Urinary bladder (tissue), 4 donors: ENCODE measurements at places on chromosomes 7 and 10. TPM values are rescaled to one million over a fixed set of nuclear protein-coding genes. Genes with fewer than 3 reads are reported as not detected.

The CFAP43 gene
- polyA plus RNA-seq = 0.19 TPM

The MOGAT3 gene
- not detected for polyA plus RNA-seq

The ADAM12 gene
- polyA plus RNA-seq = 2.1 TPM

The PON1 gene
- polyA plus RNA-seq = 0.13 TPM

The ZNF804B gene
- not detected for polyA plus RNA-seq

The GIMAP7 gene
- 33.2 TPM for polyA plus RNA-seq
